ENCODE measurements at places on chromosomes 1 and 21.

DNA sequence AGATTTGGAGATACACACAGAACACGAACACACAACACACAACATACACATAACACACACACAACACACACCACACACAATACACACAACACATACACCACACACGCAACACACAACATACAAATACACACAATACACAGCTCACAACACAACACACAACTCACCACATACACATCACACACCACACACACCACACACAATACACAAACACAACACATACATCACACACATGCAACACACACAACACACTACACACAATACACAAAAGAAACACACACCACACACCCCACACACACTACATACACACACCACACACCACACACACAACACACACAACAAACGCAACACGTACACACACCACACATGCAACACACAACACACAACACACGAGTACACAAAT is 29.1 kb upstream of the C1orf174 start:
- no peak for DNase-seq

GRCh38 chr1:42739753-42740700 is at the start of gene CLDN19:
TSS of gene CLDN19 (minus strand) at chr1:42740236. CDS start at chr1:42740063, 173 bp downstream.
- DNase-seq, result peak; percentile 92

DNA sequence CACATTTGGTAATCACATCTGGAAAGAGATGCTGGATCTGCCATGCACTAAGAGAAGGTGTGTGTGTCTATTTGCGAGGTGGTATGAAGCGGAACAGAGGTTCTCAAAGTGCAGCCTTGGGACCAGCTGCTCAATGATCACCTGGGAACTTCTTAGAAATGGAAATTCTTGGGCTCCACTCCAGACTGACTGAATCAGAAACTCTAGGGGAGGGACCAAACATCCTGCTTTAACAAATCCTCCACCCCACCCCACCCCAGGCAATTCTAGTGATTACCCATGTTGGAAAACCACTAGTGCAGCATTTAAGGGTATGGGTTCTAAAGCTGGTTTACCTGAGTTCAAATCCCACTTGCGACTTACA is 143.9 kb upstream of the JUN start:
- DNase-seq, result no peak

DNA sequence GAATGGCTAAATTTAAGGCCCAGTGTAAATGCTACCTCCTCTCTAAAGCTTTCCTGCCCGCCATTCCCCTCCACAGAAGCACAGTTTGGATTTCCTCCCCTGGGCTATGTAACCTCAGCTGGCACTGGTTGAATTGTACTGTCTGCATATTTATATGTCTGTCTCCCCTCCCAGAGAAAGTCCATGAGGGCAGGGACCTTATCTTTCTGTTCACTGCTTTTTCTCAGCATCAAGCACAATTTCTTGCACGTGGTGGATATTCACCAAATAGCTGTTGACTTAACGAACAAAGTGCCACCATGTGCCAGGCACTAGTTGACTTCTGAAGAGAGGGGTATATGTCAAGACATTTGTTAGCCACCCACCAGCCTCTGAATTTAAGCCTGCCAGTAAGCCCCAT is 9.5 kb upstream of the PDIK1L start:
- no peak for DNase-seq

DNA sequence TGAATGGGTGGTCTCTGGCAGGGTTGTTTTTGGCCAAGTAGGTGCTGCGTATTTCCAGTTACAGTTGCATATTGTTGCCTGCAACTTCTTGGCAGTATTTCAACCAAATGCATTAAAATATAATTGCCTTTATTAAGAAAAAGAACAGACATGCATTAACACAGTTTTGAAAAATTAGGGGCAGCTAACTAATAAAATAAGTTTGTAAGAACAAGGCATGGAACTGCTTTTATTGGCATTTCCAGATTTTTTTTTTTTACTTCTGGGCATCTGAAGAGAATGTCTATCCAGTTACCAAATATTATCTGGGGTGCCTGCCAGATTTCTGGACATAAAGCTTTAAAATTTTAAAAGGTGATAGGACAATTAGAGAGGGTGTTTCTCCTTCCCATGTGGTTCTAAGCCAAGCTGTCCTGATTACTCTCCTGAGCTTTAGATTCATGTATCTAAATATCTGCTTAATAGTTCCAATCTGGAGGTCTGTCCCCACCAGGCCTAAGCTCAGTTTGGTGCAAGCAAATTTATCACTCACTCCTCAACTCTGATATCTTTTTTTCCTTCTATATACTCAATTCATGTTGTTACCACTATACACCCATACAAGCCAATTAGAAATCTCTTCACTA is 553.3 kb upstream of the USP24 start:
- DNase-seq, result no peak

- peak; percentile 67 for DNase-seq
Observed at GRCh38 chr1:196317535-196318522, 290.4 kb downstream of the KCNT2 start.

DNA sequence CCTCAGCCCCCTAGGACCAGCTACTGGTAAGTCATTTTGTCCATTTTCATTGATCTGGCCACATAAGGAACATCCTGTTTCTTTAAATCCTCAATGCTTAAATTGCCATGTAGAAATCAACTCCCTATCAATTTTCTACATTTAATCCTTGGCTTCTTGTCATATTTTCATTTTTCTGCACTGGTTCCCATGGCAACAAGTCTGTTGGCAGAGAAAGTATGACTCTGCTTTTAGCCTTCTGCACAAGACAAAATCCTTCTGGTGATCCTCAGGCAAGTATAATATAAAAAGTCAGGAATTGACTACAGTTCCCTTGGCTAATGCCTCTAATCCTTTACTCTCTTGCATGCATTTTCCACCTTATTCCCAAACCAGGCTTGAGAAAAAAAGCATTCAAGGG is 65.0 kb downstream of the LRRC40 start:
- DNase-seq, result no peak

GRCh38 chr1:37716321-37716720 is 24.0 kb downstream of the CDCA8 start:
- DNase-seq, result no peak

DNA sequence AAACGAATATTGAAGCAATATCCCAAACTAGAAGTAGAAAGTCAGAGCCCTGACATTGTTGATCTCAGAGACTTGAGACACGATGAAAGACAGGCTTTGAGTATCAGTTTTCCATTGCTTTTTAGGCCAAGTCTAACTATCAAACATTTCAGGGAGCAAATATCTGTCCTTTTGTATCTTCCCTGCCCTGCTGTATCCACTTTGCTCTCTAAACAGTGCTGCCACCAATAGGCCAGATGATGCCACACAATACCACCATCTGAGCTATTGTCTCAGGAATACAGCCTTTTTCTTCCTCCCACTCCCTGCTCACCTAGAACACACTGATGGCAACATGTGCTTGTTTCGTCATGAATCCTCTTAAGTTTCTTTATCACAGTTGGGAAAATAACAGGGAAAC is 62.6 kb upstream of the SPAG17 start:
- DNase-seq, result peak; percentile 31

- peak; percentile 64 for DNase-seq
Observed at GRCh38 chr1:93715529-93716126, 34.0 kb upstream of the BCAR3 start.
